Suppressor macrophage (primary cell): ENCODE measurements at places on chromosomes 2 and 18.

DNA sequence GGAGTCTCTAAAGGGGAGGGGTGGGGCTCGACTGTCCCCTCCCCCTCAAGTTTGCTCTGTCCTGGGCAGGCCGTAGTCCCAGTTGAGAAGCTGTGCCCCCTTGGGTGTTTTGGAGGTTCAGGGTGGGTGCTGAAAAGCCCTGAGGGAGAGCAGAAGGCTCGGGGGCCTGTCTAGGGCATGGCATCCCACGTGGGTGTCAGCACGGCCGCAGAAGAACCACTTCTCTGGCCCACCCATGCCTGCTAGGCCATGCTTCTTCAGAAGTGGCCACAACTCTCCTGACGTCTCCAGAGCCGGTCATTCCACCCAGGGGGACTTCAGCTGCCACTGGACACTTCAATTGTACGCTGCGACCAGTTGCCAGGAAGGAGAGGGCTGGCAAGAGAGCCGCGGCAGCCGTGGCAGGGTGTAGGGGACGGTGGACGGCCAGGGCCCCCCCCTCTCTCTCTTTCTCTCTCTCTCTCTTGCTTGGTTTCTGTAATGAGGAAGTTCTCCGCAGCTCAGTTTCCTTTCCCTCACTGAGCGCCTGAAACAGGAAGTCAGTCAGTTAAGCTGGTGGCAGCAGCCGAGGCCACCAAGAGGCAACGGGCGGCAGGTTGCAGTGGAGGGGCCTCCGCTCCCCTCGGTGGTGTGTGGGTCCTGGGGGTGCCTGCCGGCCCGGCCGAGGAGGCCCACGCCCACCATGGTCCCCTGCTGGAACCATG is at the start of gene INPP5D:
Gene INPP5D (plus strand): TSS at position 546 of the 704 bp plus-strand sequence. CDS start 137 bp downstream, at position 683.
- peak; percentile 92 for DNase-seq

GRCh38 chr18:12238826-12239225 is 15.3 kb upstream of the CIDEA start:
- DNase-seq, result peak; percentile 67

DNA sequence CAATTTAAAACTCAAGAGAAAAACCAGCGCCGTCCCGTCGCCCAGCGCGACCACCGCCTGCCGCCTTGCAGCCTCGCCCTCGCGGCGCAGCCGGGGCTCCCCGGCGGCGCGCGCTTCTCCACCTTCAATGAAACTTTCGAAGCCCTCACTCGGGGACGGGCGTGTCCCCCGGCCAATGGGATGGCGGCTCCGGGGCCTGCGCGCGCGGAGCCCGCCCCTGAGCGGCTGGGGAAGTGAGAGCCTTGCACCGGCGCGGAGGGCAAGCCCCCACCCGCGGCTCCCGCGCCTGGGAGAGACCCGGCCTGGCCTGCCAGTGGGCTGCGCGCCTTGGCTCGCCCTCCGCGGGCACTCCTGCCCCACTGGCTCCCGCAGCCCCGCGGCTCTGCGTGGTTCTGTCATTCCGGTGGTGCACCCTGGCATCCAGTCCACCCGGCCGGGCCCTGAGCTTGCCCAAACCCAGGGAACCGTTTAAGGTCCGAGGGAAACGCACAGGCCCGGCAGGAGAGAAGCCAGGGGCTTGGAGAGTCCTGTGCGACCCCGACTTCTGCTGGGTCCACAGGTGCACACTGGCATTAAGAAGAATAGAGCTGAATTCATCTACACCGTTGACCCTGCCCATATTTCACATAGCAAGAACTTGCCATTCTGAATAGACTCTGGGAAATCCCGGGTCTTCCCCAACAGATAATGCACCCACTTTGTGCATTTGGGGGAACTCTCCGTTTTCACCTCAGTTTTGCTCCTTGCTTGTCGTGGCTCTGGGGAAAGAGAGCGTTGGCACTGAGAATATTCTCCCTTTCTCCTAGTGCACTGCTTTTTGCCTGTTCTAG is at the start of gene PIEZO2:
Gene PIEZO2 (minus strand): TSS at position 129 of the 830 bp plus-strand sequence. CDS start 981 bp downstream, outside the sequence.
- DNase-seq, result peak; percentile 78

- DNase-seq, result no peak
Observed at GRCh38 chr2:25222477-25223121, 54.2 kb upstream of the POMC start.

DNA sequence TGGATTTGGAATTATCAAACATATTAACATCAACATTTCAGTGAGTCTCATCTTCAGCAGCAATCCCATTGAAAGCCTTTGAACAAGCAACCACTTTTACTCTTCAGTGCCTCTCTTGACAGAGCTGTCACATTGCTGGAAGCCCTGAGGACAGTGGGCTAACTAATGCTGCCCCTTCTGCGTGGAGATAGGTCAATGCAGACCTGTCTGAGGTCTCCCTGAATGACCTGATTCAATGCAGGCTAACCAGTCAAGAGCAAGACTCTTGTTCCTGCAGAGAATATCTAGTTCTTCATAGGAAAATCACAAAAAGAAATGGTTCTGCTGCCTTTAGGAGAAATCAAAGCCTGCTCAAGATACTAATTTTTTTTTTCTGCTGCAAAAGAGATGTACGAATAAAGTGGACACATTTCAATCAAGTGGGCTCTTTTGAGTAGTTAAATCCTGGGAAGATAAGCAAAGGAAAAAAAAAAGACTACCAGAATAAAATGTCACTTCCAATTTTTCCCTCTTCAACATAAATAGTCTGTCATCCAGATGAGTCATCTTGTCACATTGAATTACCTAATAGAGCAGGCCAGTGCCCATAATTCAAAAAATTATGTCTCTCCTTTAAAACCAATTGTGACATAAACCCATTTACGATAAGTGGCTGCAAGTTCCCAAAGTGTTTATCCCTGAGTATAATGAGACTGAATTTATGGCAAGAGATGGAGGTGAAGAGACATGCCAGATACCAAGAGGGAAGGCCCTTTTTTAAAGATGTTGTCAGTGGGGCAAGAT is 1269.0 kb upstream of the DDX18 start:
- no peak for DNase-seq

- no peak for DNase-seq
Observed at GRCh38 chr2:109647636-109648035, 33.5 kb downstream of the SOWAHC start.

DNA sequence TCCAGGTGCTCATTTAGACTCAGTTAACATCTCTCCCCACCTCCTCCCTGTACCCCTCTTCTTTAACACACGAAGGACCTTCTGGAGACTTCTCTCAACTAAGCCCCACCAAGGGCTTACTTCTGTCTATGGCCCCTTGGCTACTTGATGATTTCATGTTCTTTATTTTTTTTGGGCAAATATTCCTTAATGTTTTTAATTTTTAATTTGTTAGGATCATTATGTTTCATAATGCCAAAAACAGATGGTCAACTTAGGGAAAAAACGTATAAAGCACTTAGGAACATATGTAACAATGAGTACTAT is 25.9 kb downstream of the IL37 start:
- no peak for DNase-seq

GRCh38 chr18:12879840-12880540 is 4.0 kb downstream of the PTPN2 start:
- peak; percentile 92 for DNase-seq
